ENCODE measurements at places on chromosomes 11 and 22. TPM values are rescaled to one million over a fixed set of nuclear protein-coding genes. Genes with fewer than 3 reads are reported as not detected.

Gene MAPK8IP2
- not detected for total RNA-seq

Gene MMP1
- not detected for total RNA-seq

Gene YPEL4
- not detected for total RNA-seq

Gene GLB1L2
- 2.0 TPM for total RNA-seq

Gene SLC17A6
- total RNA-seq: not detected

Gene VPREB3
- not detected for total RNA-seq

Gene MN1
- total RNA-seq: 27.2 TPM

Gene JAML
- total RNA-seq: 0.09 TPM

Gene CCDC116
- total RNA-seq: not detected

- DNase-seq: no peak
These were observed 52.4 kb upstream of the CLMP start for GRCh38 chr11:123247496-123247799.

DNA sequence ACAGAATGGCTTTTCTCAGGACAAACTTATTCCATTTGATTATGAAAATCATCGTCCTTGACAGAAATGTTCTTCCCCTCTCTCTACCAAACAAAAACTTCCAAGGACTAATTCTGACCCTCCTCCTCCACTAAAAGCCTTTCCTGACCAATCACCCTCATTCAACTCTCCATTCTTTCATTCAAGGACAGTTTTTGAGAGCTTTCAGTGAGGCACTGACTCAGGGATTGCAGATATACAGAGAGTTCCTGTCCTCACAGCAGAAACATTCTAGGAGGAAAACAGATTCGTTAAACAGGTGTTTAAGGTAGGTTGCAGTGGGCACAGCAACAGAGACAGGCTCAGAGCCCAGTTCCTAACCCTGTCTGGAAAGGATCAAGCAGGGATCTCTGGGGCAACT, 41.5 kb downstream of the OR4D9 start:
- DNase-seq: peak; percentile 9

DNA sequence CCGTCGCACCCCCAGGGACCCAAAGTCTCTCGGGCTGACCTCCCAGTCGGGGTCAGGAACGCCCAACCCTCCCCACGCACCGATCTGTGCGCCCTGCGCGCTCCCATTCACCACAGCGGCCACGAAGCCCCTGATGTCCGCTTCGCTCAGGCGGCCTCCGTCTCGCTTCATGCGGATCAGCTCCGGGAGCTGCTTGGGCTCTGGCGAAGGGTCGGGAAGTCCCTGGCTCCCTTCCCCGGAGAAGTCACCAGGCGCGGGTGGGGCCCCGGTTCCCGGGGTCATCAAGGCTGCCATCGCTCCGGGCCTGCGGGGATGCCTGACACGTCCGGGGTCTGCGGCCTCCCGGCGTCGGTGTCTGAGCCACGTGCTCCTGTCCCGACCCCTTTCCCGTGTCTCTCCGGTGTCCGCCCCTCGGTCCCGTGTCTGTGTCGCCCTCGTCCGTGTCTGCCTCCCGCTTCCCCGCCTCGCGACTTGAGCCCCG, 356 bp downstream of the TYMP start:
- DNase-seq: peak; percentile 44

GRCh38 chr11:109109571-109110315, 312.2 kb upstream of the C11orf87 start:
- no peak for DNase-seq

DNA sequence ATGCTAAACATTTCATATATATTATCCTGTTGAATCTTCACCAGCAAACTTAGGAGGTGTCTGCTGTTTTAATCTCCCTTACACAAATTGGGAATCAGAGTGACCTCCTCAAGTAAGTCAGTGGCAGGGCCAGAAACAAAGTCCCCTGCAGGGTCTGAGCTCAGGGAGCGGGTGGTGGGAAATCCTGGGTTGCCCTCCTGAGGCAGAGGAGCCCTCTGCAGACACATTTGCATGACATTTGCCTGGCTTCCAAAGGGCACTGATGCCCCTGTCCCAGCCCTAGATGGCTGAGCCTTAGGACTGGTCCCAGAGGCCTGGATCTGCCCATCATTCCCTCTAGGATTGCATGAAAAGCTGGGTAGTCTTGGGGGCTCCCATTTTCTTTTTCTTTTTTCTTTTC, 2.1 kb upstream of the INPP5J start:
- DNase-seq: no peak

GRCh38 chr11:122746050-122746478, 90.5 kb downstream of the UBASH3B start:
- no peak for DNase-seq

DNA sequence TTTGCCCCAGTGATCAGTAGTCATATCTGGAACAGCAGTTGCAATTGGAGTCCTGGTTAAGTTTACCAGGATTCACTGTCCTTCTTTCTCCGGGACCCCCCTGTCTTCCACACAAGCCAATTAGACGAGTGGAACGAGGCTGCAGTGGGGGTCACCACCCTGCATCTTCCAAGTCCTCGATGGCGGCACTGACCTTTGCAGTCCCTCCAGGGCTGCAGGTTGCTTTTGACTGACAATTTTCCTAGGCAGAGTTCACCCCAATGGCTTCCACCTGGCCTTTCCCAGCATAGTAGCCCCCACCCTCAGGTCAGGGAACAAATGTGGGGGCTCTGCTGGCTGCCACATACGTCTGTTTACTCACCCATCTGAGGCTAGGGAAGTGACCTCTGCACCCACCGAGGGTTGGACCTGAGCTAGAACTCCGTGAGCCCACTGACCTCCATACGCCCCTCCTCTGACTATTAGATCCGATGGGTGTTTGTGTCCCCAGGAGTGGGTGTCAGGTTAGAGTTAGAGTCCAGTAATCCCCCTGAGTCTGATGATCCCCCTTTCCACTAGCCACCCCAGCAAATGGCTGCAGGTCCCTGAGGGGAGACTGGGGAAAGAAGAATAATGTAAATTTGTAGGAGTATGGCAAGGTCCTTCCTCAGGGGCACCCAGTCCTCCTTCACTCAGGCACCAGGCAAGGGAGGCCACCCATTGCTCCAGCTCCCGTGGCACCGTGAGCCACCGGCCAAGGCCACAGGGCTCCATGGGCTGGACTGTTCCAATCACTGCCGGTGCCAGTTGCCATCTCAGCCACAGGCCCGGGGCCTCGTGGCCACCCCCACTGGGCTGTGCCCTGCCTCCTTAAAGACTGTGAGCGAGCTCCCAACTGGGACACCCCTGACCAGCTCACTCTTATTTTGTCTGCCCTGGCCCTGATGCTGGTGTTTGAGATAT, 5.5 kb downstream of the C11orf21 start:
- no peak for DNase-seq

DNA sequence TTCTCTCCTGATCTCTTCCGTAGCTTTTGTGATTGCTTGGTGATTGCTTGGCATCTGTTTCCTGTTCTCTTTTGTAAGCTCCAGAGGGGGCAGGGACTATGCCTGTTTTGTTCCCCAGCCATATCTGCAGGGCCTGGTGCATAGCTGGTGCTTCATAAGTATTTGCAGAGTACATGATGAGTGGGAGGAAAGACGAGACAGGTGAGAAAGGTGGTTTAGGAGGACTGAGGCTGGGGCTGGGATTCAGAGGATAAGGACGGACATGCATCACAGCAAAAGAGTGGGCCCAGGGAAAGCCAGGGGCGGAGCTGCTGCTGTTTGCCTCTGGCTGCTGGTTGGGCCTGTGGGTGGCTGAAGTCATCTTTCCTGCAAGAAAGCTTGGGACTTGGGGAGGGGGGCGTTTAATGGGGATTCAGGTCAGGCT, 62.4 kb downstream of the DSCAML1 start:
- no peak for DNase-seq

DNA sequence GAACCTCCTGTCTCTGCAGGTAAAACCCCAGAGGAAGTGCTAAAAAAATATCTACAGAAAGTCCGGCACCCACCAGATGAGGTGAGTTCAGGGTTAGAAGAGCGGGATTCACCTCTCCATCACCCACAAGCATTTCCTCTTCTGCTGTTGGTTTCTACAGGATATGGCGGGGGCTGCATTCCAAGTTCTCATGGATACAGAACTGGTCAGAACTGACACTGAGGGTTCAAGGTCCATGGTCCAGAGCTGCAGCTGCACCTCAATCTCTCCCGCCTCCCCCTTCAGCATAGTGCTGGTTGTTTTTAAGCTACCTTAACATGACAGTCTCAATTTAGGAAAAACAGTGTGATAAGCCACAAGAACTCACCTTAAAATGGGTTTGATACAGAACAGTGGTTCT, 19.2 kb downstream of the DTX4 start:
- no peak for DNase-seq

DNA sequence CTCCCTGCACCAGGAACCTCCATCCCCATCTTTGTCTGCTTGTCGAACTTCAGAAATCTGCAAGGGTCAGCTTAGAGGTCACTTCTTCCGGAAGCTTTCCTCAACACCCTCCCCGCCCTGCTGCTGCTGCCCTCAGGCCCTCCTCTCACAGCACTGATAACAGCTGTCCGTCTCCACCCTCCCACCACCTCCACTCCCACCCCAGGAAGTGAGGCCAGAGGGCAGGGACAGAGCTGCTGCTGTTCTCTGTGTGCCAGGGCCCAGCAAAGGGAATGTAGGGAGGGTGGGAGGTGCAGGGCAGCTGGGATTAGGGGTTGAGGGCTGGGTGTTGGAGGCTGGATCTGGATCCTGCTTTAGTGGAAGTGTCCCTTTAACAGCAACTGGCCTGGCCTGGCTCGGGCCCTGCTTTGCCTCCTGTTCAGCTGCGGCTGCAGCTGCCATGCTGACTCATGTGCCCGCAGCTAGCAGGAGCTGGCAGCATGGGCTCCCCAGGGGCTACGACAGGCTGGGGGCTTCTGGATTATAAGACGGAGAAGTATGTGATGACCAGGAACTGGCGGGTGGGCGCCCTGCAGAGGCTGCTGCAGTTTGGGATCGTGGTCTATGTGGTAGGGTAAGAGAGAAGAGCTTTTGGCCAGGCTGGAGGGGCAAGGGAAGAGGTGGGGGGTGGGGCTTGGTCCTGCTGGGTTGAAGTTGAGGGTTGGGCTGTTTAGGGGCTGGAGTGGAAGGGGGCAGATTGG, at the start of gene P2RX6:
Gene P2RX6 (plus strand): TSS at position 440 of the 740 bp plus-strand sequence. CDS start 10 bp downstream, at position 450.
- peak; percentile 59 for DNase-seq

DNA sequence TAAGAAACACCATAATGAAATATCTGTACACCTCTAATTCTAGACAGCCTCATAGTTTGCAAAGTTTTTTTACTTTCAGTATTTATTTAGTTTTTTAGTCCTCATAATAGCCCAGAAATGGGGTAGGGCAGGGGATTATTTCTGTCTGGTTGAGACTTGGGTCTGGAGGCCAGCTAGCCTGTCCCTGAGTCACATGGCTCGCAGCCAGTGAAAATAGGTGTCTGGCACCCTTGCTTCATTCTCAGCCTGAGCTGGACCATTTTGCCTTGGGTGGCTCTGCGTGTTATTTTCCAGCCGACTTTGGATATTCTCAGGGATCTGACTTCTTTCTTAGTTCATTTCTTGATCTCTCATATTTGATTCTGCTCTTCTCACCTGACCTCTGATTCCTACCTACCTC, 123.9 kb upstream of the NARS2 start:
- no peak for DNase-seq

GRCh38 chr22:29854432-29854831, 16.4 kb upstream of the ASCC2 start:
- no peak for DNase-seq

DNA sequence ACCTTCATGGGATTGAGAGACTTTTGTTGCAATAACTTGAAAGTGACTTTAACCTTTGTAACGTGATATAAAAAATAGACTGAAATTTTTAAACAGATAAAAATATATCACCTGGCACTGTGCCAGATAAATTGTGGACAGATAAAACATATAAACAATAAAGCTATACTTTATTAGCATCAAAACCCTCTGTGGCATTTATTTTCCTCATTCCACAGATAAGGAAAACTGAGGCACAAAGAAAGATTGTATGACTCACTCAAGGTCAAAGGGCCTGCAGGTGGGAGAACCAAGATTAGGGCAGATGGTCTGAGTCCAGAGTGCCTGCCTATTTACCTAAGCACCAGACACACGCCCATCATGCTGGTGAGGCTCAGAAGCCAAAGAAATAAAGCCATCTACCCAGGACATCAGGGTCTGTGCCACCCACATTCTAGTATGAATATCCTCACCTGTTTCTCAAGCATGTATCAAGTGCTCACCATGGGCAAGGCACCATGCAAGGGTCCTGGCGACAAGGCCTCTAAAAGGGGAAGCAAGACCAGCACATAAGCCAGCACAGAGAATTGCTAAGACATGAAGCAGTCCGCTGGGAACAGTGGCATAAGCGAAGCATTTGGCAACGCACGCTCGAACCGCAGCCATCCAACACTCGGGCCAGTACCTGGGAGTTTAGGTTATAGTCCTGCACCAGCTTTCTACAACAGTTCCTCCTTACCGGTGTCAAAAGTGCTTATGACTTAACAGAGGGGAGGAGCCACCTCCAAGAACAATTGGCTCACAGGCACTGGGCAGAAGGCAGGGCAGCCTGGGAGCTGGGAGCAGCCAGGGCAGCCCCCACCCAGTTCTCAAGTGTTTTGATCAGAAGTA, 17.6 kb downstream of the MYH9 start:
- DNase-seq: peak; percentile 70

DNA sequence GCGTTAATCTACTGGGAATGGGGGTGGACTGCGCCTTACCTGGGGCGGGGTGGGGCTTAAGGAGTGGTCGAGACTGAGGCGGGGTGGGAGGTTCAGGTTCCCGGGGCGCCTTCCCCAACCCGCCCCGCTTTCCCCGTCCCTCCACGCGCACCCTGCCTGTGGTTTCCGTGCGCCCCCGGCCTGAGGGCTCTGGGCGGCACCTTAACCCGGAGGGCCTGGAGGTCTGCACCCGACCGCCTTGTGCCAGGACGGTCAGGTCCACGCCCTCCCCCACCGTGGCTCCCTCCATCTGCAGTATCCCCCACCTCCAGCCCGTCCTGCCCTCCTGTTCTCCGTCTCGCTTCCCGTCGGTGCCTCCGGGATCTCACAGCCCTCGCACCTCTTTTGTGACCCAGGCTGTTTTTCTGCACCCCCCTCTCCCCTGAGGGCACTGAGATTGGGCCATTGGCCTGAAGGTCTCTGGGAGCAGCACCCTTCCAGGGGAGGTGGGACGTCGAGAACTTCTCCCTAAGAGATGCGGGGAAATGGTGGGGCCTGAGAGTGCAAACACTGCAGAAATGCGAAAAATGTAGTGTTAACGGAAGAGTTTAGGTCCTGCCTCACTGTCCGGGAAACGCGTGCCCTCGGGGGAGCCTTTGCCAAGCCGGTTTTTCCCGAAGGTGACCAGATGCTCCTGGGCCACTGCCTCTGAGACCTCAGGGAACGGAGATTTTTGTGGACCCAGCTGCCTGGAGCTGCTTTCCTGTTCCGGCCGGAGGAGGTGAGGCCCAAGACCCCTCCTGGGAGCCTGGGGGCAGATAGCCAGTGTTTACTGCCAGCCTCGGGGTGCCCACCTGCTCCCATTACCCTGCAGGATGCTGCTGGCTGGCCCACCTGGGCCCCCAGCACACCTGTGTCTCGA, 1.2 kb upstream of the ASCL2 start:
- DNase-seq: no peak

DNA sequence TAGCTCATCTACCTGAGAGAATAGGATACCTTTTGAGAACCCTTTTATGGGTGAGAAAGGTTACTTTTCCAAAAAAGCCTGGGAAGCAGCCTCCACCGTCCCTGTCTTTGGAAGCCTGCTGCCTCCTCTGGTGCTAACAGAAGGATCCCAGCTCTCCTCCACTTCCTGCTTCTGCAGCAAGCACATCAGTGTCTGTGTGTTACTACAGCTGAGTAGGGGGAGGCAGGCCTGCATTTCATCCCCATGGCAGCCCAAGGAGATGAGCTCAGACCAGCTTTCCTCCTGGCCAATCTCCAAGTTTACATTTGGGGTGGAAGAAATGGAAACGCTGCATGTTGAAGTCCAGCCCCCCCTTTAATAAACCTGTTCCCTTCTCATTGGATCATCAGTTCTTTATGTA, 7.4 kb upstream of the CCDC34 start:
- DNase-seq: no peak

Measured in neural progenitor cell (in vitro differentiated cells).